Putamen (tissue), 1 donor: ENCODE measurements at places on chromosomes 6 and 20.

DNA sequence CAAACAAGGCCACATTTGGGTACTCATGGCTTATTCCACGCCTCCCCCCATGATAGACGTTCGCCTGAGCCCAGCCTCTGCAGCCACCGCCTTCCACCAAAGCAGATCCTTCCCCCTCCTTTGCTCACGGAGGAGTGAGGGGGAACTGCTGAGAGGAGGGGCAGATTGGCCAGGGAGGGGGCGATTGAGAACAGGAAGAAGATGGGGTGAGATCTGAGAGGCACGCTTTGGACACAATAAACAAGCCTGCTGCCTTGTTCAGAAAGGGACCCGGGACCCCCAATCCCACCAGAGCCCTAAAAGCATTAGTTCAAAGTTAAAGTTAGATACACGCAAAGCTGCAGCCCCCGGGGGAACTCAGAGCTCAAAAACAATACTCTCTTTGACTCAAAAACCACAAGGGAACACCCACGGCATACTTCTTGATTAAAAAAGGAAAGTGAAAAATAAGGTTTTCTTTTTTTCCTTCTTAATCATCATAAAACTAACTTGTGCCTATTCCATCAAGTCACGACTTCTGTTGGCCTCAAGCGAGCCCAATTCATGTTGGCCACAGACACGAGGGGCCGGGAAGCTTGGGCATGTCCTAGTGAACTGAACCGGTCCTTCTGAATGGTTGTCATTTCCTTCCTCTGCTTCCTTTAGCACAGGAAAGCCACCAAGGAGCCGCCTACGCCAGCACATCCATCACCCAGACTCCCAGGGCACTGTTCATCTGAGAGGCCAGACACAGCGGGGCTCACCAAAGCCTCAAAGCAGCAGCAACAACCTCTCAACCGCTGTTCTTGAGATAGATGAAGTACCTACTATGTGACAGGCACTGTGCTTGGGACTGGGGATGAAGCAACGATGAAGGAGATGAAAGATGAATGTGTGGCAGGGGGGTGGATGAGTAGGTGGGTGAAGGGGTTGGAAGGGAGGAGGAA lies 44.7 kb downstream of the NFATC2 start:
- peak; percentile 54 for DNase-seq

- peak; percentile 34 for DNase-seq
Measured at GRCh38 chr6:145929037-145929633, 35.0 kb downstream of the SHPRH start.

GRCh38 chr6:93985953-93986352 lies 566.6 kb upstream of the EPHA7 start:
- no peak for DNase-seq

DNA sequence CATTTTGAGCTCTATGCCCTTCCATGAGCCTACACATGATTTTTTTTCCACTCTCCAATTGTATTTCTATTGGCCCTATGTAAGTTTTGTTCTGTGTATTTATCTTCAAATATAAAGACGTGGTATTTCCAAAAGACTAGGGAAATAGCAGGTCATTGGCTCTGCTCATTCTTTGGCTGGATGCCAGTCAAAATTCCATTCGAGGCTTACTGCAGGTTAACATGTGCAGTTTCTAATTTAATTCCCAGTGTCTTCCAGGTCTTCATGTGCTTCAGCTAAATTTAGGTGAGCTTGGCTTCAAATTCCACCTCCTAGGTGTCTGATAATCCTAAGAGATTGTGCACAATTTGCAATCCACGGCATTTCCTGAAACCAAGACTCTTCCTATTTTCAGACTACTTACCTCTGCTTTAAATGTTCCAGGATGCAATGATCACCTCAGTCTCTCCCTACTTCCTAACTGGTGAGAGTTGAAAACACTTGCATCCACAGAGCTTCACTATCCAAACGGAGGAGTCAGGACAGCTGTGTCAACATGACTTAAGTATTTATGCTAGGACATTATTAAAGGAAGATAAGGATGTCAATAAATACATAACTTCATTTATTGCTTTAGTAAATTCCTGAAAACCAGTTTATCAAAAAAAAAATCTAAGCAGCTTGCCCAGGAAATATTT lies 236.1 kb downstream of the COL12A1 start:
- no peak for DNase-seq

DNA sequence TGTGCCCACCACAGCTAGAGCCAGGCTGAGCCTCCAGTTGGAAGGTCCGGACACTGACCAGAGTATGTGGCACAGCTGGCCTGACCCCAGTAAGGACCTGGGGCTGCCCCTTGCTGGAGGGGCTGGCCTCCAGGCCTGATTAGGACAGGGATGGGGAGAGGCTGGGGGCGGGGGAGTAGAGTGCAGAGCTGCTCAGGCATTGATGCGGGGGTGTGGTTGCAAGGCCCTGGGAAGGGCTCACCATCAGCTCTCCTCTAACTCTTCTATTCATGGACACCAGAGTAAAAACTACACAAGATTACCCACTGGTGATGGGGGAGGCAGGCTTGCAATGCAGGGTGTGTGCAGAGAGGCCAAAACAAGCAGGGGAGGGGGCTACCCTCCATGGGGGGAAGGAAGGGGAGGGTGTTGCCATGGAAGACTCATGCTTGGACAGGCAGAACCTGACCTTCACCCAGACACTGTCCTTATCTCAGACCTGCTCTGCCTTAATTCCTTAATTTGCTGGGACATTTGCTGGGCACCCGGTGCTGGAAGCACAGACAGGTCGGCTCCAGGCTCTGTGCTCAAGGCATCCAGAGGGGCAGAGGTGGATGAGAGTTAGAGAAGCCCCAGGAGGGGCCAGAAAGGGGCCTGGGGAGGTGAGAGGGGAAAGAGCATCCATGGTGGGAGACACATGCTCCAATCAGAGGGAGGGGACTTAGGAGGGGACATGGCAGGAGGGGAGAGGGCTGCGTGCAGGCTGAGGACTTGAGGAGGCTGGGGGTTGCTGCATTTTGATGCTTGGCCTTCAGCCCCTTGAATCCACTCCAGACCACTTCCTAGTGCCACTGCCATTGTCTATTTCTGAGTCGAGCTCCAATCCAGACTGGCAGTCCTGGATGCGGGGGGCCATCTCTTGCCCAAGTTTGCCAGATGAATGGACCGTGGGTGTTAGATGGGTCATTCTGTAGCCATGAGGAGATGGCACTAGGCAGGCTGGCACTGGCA lies 7.6 kb upstream of the EMILIN3 start:
- no peak for DNase-seq

DNA sequence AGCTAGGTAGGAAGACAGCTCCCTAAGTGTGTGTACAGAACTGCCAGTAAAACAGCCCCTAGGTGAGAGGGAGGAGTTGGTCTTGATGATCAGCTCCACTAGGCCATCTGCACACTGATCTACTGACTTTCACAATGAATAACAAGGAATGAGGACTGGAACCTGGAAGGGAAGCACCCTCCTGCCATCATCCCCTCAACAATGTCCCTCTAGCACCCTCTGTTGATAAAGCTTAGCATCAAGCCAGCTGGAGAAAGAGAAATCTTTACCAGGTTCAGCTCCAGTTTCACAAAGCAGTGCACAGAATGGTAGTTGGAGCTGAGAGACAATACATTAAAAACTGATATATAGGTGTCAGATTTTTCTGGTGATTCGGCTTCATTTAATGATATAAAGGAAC lies 57.2 kb upstream of the IRAK1BP1 start:
- no peak for DNase-seq

- DNase-seq: no peak
Measured at GRCh38 chr20:53003420-53004154, 31.4 kb downstream of the TSHZ2 start.

DNA sequence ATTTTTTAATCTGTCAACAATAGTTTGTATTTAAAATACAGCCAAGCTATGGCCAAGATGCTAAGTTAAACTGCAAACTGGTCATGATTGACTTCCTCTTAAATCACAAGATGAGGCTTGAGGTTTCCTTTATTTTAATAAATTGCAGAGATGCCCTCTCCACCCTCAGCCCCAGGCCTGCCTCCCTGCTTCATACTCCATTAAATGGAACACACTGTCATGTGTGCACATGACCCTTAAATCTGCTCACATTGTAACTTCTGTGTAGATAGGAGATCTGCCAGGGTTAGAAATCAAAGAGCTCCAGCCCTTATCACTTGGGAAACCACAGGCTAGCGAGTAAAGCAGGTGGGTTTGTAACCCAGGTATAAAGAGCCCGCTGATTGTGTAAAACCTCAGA lies 20.8 kb downstream of the DUSP22 start:
- DNase-seq: no peak

DNA sequence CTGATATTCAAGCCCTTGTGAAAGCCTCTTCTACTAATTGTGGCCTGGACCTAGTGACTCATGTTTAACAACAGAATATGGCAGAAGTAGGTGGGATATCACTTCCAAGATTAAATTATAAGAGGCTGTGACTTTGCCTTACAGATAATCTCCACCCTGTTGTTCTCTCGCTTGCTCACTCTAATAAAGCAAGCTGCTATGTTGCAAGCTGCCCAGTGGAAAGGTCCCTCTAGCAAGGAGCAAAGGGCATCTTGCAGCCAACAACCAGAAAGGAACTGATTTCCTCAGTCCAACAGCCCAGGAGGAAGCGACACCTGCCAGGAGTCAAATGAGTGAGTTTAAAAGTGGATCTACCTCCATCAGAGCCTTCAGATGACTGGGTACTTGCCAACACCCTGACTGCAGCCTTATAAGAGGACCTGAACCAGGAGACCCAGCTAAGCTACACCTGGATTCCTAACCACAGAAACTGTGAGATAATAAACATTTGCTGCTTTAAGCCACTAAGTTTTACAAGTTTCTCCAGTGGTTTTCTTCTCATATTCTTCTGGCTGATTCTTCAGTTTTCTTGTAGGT lies 112.6 kb downstream of the FRK start:
- DNase-seq: no peak

DNA sequence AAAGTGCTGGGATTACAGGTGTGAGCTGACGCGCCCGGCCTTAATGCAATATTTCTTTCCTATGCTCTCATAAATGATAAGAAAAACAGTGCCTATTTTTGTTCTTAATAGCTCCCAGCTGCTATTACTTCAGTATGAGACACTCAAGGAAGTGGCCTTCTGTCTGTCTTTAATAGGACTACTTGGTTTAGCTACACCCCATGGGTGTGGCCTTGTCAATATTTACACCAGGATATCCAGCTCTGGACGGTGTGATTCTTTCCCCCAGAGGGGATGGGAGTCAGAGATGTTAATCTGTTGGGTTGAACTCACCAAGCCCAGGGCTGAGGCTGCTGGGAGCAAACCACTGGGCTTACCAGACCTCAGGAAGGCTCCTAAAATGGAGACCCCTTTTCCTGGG lies 134.2 kb downstream of the CEP57L1 start:
- no peak for DNase-seq

GRCh38 chr20:48733296-48733790 lies 94.5 kb downstream of the PREX1 start:
- no peak for DNase-seq

- no peak for DNase-seq
Measured at GRCh38 chr6:24933868-24934401, 1.8 kb downstream of the RIPOR2 start.

DNA sequence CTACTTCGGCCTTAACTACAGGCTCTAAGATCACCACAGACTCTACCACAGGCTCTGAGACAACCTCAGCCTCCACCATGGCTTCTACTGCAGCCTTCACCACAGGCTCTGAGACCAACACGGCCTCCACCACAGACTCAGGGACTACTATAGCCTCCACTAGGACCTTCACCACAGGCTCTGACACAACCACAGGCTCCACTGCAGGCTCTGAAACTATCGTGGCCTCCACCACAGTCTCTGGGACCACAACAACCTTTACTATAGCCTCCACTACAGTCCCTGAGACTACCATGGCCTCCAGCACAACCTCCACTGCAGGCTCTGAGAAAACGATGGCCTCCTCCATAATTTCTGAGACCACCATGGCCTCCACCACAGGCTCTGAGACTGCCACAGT lies 15.3 kb downstream of the MUC22 start:
- DNase-seq: no peak

GRCh38 chr20:42067174-42067573 lies 449.0 kb upstream of the CHD6 start:
- peak; percentile 4 for DNase-seq

- DNase-seq: no peak
Measured at GRCh38 chr6:19697744-19698290, 139.4 kb upstream of the ID4 start.

GRCh38 chr6:38088829-38089228 lies 269.3 kb downstream of the ZFAND3 start:
- DNase-seq: no peak

- no peak for DNase-seq
Measured at GRCh38 chr20:11549172-11550103, 368.3 kb upstream of the BTBD3 start.

GRCh38 chr20:14012671-14013070 lies 17.4 kb downstream of the MACROD2 start:
- no peak for DNase-seq

- DNase-seq: peak; percentile 60
Measured at GRCh38 chr20:64115171-64115911, 8.0 kb upstream of the NPBWR2 start.

GRCh38 chr6:112163295-112164257 lies 76.2 kb downstream of the FAM229B start:
- DNase-seq: peak; percentile 37

- DNase-seq: no peak
Measured at GRCh38 chr6:109290143-109290931, 91.9 kb downstream of the CD164 start.

DNA sequence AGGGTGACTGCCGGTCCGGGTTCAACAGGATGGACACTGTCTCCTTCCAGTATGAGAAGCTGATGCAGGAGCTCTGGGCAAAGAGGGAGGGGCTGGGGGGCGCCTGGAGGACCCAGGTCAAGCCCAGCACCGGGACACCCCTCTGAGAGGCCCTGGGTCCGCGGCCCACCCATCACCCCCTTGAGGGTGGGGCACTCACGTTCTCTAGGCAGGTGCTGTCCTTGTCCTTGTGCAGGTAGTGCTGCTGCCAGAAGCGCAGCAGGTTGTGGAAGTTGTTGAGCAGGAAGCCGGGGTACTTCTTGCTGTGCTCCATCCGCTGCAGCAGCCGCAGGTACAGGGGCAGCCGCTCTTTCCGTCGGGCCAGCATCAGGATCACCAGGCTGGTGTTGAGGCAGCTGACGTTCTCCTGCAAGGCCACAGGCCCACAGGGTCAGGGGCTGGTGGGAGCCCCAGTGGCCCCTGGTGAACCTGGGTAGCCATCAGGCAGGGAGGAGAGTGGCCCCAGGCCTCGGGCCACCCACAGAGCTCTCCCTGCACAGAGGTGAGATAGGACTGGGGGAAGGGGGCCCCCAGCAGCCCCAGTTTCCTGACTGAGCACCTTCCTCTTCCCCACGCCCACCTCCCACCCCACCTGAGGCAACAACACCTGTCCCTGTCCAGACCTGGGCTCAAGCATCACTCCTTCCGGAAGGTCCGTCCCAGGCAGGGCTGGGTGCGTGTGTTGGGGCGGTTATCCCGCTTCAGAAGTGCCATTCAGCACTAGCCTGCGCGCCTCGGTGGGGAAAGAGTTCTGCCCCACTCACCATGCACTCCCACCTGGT lies 47.8 kb downstream of the MYH7B start:
- DNase-seq: no peak

- no peak for DNase-seq
Measured at GRCh38 chr6:100622907-100623692, 158.4 kb upstream of the SIM1 start.
